Neural progenitor cell (in vitro differentiated cells): ENCODE measurements at places on chromosomes 16 and 17. TPM values are rescaled to one million over a fixed set of nuclear protein-coding genes. Genes with fewer than 3 reads are reported as not detected.

DNA sequence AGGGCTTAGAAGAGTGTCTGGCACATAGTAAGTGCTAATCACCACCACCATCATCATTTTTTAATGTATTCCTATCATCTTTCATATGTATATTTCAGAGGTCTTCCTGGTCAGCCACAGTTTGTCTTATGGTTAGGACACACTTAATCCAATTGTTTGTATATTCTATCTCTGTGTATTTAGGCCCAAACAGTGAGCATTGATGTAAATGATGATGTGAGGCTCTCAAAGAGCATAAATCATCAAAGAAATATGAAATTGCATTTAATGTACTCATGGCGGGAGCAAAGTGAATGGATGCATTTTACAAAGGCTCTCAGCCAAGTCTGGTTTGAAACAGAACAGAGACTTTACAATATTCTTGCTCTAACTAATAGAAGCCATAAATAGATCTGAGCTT is 24.1 kb upstream of the MPHOSPH6 start:
- H3K4me3 ChIP-seq: no peak overlapping the region
- no peak overlapping the region for H3K27ac ChIP-seq
- H3K36me3 ChIP-seq: no peaks in the 10 kb centered on the region
- H3K4me1 ChIP-seq: no peaks in the 10 kb centered on the region
- no peaks in the 10 kb centered on the region for H3K27me3 ChIP-seq

DNA sequence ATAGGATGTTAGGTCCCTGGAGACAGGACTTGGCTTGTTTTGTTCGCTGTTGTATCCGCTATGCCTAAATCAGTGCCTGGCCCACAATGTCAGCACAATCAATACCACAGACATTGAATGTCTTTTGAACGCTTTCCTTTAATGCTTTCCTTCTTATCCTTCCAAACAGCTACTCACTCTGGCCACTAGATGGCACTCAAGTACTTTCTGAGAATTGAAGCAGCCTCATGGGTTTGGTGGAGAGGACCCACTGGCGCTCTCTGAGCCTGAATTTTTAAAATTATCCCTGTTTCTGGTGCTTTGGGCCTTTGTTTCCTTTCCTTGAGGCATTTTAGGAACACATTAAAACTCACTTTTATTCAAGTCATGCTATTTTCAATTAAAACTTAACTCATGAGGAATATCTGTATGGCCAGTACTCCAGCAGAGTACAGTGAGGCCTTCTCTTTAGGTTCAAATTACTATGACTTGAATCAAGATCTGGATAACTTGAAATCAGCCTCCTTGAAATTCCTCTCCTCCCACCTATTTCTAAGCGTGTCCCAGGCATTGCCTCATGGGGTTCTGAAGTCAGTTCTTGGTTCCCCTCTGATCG is 3.2 kb upstream of the NLRP1 start:
- H3K4me1 ChIP-seq: no peaks in the 10 kb centered on the region
- H3K4me3 ChIP-seq: no peak overlapping the region
- H3K27me3 ChIP-seq: no peaks in the 10 kb centered on the region

DNA sequence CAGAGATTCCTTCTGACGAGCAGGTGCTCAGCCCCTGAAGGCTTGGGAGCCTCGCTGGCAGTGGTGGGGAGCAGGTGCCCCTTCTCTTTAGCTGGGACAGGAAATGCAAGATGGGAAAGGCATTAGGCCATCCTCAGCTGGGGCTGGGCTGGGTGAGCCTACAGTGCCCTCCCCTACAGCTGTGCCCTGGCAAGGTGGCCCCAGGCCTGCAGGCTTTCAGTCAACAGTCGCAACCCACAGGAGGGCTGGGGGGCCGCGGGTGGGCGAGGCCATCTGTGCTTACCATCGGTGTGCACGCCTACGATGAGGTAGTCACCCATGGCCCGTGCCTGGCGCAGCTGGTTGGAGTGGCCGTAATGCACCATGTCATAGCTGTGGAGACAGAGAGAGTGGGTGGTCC is 2.0 kb downstream of the PCYT2 start:
- peaks cover 17% of the 10 kb centered on the region for H3K27me3 ChIP-seq
- no peak overlapping the region for H3K27ac ChIP-seq
- H3K36me3 ChIP-seq: no peaks in the 10 kb centered on the region
- DNase-seq: no peak
- H3K4me1 ChIP-seq: peaks cover 6% of the 10 kb centered on the region
- H3K4me3 ChIP-seq: no peak overlapping the region

DNA sequence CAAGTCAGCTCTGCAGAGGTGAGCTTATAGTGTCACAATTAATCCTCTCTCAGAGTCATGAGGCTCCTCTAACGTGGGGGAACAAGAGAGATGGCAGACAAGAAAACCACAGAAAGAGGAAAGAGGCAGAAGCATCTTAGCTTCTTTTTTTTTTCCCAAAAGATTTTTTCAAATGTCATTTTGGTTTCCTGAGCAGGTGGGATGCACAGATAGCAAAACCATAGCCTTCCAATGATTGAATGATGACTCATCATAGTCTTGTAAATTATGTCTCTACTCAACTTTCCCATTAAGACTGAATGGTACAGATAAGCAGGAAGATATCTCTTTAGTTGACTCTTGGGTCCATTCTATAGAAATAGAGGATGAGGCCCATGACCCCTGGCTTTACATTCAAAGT is 162.8 kb upstream of the ZFHX3 start:
- H3K36me3 ChIP-seq: no peaks in the 10 kb centered on the region
- no peak for DNase-seq
- H3K27ac ChIP-seq: no peak overlapping the region
- H3K4me1 ChIP-seq: no peaks in the 10 kb centered on the region
- H3K27me3 ChIP-seq: no peaks in the 10 kb centered on the region

DNA sequence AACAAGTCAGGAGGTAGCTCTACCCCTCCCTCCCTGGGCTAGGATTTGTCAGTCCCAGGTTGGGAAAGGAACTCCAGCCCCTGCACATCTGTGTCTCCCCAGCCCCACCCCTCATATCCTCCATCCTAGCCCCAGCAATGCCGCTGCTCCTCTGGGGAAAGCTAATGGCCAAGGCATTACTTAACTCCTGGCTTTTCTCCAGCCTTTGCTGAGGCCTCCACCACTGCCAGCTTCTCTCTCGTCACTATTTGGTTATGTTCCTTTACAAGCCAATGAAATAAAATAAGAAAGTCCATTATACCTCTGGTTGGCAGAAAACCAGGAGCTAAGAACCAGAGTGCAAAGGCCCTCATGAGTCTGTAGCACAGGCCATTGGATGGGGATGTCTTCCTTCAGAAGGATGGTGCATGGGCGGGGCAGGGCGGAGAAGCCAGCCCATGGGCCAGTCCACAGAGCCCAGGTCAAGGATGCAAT is 171.0 kb downstream of the CCDC182 start:
- H3K4me3 ChIP-seq: no peak overlapping the region
- H3K27me3 ChIP-seq: no peaks in the 10 kb centered on the region
- no peak overlapping the region for H3K27ac ChIP-seq
- H3K36me3 ChIP-seq: no peaks in the 10 kb centered on the region

DNA sequence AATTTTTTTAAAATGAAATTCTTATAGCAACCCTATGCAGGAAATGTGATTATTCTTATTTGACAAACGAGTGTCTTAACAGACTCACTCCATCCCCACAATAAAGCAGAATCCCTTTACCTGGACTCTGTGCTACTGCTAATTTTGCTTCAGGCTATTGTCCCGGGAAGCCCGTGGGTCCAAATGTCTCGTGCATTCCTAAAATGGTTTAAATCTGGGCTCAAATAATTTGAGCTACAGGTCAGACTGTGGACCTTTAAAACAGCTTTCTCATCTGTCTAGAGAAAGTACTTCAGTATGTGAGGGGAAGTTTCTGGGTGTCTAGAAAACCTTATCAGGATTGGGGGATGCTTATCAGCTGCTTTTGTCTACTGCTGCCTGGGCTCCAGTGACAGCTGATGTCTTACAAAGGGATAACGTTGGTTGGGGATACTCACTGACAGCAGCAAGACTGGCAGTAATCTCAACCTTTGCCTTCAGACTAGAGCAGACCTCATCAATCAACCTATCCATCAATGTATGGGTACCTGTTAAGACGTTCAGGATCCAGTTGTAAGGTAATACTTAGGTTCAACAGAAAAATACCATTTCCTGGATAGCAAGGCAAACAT is 197.9 kb upstream of the CDH11 start:
- no peaks in the 10 kb centered on the region for H3K27me3 ChIP-seq
- H3K27ac ChIP-seq: no peak overlapping the region
- DNase-seq: peak; percentile 18
- no peak overlapping the region for H3K4me3 ChIP-seq
- H3K36me3 ChIP-seq: no peaks in the 10 kb centered on the region

GRCh38 chr17:81272616-81273015 is 22.5 kb downstream of the SLC38A10 start:
- no peak for DNase-seq
- H3K36me3 ChIP-seq: no peaks in the 10 kb centered on the region
- H3K27me3 ChIP-seq: no peaks in the 10 kb centered on the region
- H3K27ac ChIP-seq: no peak overlapping the region
- H3K4me1 ChIP-seq: no peaks in the 10 kb centered on the region

GRCh38 chr17:5701381-5701780 is 117.1 kb upstream of the NLRP1 start:
- H3K36me3 ChIP-seq: no peaks in the 10 kb centered on the region
- no peak for DNase-seq
- H3K4me3 ChIP-seq: no peak overlapping the region
- H3K27me3 ChIP-seq: no peaks in the 10 kb centered on the region
- peaks cover 44% of the 10 kb centered on the region for H3K4me1 ChIP-seq
- no peak overlapping the region for H3K27ac ChIP-seq

DNA sequence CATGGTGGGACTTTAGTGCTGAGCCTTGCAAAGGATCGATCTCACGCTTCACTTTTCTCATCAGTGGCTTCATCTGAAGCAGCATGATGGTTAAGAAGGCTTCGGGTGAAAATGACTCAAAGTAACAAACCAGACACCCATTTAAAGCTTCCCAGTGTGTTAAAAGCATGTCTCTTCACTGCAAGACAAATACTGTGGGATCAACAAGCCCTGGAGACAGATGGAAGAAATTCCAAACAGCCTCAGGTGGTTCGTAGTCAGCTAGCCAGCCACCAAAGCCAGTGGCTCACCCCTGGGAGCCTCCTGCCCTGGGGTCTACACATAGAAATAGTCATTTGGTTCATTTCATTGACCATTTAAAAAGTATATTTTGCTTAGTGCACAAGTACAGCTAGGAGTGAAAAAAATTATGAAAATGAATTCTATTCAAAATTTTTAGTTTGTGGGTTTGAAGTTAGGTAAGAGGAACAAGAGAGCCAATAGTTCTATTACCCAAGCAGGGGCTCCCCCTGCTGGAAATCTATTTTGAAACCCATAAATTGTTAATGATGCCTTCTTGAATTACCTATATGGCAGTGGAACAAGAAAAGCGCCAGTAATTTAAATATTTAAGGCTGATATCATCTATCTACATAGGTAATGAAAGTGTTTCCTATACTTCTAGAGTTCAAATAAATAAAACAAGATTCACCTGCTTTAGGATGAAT is 51.6 kb downstream of the PMP22 start:
- peak; percentile 68 for DNase-seq
- H3K4me3 ChIP-seq: no peak overlapping the region
- no peaks in the 10 kb centered on the region for H3K4me1 ChIP-seq
- no peaks in the 10 kb centered on the region for H3K27me3 ChIP-seq

DNA sequence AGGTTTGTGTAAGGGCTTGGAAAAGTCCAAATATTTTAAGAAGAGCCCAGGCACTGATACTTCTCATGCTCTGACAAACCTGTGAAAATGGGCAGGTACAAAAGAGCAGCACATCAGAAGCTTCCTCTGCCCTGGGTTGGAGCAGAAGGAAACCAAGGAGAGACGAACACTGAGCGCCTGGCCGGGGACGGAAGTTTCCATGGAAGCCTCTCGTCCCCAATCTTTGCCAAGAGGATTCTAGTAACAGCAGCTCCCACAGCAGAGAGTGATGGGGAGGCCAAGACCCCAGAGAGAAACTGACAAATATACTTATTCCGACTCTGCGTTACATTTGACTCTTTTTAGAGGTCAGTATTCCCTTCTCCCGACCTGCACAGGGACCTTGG is 268.5 kb downstream of the C16orf95 start:
- no peak for DNase-seq
- no peaks in the 10 kb centered on the region for H3K36me3 ChIP-seq
- H3K27ac ChIP-seq: no peak overlapping the region
- H3K27me3 ChIP-seq: no peaks in the 10 kb centered on the region

DNA sequence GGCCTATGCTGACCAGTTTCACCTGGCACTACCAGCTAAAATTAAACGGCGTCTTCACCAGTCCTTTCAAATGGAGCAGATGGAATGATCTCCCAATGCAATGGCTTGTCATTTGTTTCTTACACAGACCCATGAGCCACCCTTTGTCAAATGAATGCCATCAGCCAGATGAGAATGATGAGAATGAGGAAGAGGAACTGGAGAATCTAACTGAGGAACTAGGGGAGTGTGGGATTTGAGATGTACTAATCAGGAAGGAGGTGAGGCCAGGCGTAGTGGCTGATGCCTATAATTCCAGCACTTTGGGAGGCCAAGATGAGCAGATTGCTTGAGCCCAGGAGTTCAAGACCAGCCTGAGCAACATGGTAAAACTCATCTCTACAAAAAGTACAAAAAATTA is 116.4 kb downstream of the HS3ST3A1 start:
- H3K4me1 ChIP-seq: no peaks in the 10 kb centered on the region
- H3K4me3 ChIP-seq: no peak overlapping the region
- DNase-seq: no peak
- H3K27ac ChIP-seq: no peak overlapping the region

DNA sequence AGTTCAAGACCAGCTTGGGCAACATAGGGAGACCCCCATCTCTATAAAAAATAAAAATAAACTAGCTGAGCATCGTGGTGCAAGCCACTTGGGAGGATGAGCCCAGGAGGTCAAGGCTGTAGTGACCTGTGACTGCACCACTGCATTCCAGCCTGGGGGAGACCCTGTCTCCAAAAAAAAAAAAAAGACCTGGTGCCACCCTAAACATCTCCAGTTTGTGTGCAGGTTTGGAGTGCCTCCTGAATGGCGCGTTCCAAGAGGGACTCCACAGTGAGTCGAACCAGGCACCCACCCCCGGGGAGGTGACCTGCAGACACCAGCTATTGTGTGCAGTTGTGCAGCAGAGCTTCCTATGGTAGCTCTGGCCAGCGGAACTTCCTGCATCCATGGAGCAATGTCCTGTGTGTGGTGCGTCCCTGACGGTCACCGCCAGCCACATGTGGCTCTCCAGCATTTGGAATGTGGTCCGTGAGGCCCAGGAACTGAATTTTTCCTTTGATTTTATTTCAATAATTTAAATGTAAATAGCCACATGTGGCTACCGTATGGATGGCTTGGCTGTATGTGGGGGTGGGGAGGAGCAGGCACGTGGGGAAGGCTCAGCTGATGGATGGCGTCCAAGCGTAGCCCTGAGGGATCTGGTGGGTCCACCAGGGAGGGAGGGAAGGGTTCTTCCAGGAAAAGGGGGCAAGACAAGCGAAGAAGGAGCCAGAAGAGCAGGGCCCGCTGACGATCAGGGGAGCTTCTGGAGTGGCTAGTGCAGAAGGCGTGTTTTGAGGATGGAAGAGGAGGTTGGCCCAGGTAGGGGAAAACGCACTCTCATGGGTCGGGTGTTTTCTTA is 107.1 kb upstream of the GSE1 start:
- H3K27me3 ChIP-seq: no peaks in the 10 kb centered on the region
- no peak overlapping the region for H3K27ac ChIP-seq
- peaks cover 20% of the 10 kb centered on the region for H3K4me1 ChIP-seq
- no peak for DNase-seq

The NAT9 gene
- total RNA-seq: 68.9 and 75.3 TPM in 2 replicates

The RCVRN gene
- not detected in 2 replicates for total RNA-seq

The NHERF1 gene
- total RNA-seq: 27.1 and 63.8 TPM in 2 replicates

The TUBD1 gene
- 15.5 and 32.6 TPM in 2 replicates for total RNA-seq

The PGAP6 gene
- 16.7 and 49.5 TPM in 2 replicates for total RNA-seq

The RPUSD1 gene
- total RNA-seq: 5.6 and 22.7 TPM in 2 replicates
